NCI-H1105 treated with DMSO at 0.1 percent for 48 hours (cell line): ENCODE measurements at places on chromosomes 1 and 21.
A peak's percentile ranks its signal among the peaks of the same experiment; 100 is the strongest.

GRCh38 chr1:209190591-209191261, 392.8 kb upstream of the CAMK1G start:
- DNase-seq = no peak

DNA sequence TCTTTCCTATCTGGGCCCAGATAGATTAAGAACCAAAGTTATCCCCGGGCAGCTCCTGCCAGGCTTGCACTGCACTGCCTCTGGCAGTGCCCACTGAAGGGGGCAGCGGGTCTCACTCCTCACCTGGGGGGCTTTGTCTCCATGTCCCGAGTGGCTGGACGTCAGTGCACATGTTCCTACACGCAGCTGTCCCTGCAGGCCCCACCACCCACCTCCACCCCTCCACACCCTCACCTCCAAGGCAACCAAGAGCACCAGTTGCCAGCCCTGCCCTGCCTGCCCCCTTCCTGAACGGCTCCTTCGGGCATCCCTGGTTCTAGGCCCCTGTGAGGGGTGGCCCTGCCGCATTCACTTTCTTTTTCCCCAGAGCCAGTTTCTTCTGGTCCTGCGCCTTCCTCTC, 147.2 kb downstream of the PEX14 start:
- no peak for DNase-seq

GRCh38 chr1:185929776-185930175, 195.6 kb downstream of the HMCN1 start:
- no peak for DNase-seq

GRCh38 chr1:89927049-89927448, 67.9 kb upstream of the ZNF326 start:
- DNase-seq = no peak

GRCh38 chr1:232280910-232281309, 349.0 kb downstream of the SIPA1L2 start:
- DNase-seq = no peak

DNA sequence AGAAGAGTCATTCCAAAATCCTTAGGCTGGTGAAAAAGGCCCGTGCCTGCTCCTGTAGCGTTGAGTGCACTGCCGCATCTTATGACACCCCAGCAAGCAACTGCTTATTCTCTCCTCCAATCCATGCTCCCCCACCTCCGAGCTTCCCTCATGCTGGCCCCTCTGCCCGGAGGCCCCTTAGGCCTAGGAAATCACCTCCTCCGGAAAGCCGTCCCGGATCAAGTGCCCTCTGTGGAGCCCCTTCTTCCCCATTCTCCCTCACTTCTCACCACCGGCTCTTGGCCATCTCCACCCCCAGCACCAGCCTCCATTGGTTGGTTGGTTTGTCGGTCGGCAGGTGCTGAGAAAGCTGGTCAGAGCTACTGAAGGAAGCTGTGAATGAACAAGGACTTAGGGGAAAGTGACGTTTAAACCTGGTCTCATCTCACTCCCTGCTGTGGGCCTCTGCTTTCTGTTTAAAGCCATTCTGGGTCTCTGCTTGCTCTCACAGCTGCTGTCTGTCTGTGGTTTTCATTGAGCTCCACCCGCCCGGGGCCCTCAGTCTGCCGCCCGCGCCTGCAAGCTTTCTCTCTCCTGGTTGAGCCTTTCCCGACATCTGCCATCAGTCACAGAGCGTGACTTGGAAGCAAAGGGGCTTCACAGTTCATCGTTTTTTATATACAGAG, 122.2 kb downstream of the KCNN3 start:
- DNase-seq = no peak

GRCh38 chr1:34060901-34061415, 104.1 kb downstream of the CSMD2 start:
- no peak for DNase-seq

DNA sequence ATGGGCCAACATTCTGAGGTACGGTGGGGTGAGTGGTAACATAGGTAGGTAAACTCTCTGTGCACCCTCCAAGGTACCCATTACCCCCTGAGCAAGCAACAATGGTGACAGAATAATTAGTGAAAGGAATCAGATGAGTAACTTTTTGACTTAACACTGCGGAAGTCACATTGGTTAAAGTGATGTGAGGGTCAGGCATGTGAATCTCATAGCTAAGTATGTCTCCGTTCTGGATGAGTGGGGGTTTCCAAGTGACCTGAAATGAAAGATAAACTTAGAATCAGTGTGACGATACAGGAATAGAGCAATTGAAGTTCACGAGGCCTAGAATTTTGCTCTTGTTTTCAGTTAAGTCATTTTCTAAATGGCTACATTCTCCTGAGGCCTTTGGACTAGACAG, 311.7 kb downstream of the KCTD3 start:
- DNase-seq = no peak

DNA sequence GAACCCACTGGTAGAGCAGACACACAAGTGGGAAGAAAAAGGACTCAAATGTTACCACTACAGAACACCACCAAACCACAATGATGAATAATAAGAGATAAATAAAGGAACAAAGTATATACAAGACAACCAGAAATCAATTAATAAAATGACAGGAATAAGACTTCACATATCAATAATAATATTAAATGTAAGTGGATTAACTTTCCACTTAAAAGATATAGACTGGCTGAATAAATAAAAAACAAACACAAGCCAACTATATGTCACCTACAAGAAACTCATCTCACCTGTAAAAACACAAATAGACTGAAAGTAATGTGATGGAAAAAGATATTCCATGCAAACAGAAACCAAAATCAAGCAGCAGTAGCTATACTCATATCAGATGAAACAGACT, 6.9 kb upstream of the CLIC6 start:
- DNase-seq = no peak

- DNase-seq = peak; percentile 14
Observed at GRCh38 chr1:236394879-236395229, 768 bp downstream of the EDARADD start.

GRCh38 chr1:218802799-218803198, 370.9 kb upstream of the LYPLAL1 start:
- DNase-seq = no peak

DNA sequence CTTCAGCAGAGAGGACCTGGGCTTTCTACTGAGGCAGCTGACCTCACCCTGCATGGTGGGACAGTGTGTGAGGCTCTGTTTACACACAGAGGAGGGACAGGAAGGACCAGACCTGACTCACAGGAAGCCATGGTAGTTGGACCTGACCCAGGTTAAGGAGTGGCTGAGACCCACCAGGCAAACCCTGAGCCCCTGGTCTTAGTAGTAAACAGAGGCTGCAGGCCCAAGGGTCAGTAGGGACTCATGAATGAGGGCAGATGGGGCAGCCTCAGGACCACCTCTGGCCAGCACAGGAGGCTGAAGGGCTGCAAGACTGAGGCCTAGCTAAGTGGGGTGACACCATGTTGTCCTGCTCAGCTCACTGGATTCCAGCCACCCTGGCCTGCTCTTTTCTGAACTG, 273.2 kb downstream of the GRIK3 start:
- no peak for DNase-seq

GRCh38 chr1:100414693-100415497, 62.6 kb downstream of the CDC14A start:
- DNase-seq = no peak

DNA sequence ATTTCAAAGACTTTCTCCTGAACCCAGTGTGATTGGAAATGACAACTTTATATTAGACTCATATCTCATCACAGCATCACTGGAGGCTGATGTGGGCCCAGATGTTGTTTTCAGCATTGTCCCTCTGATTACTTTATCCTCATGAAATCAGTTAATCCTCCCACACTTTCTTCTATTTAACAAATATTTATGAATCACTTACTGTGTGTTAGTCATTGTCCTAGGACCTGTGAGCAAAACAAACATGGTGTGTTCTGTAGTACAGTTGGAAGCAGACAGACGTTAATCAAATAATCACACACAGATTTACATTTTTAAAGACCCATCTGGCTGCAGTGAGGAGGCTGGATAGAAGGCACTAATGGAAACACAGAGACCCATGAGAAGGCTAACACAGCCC, 383.7 kb downstream of the PRDM2 start:
- DNase-seq = no peak

DNA sequence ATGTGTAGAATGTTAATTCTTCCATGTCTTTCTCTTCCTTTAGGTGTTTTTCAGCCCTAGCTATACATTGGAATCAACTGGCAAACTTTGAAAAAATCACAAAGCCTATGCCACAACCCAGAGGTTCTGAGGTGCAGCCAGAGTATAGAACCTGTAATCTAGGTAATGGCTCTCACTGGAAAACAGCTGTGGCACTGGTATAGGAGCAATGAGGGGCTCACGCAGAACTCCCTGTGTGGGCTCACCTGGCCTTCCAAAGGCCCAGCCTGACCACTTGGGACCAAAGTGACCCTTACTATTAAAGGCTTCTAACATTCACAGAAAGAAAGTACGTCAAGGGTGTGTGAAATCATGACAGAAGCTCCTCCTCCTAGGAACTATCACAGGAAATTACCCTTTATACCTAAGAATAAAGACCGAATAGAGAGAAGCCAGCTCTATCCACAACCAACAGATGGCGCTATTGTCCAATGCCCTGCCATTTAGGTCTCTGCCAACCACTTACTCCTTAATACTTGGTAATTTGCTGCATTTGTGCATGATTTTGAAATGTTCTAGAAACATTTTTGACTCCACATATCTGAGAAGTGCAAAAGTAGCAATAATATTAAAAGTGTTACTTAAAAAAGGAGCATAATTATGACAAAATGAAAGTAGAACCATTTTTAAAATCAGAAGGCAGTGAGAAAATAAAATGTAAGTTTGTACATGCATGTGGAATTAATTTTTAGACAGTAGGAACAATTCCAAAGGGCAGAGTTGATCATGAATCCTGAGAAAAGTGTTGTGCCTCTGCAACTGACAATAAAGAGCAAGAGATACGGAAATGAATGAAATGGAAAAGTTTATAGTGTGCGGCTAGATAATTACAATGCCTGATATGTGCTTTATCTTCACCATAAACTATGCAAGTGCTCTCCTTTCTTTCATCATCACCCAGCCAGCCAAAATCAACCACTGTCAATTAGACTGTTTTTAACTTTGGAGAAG, 93.1 kb upstream of the HAO2 start:
- peak; percentile 45 for DNase-seq

- DNase-seq = no peak
Observed at GRCh38 chr1:188462837-188463236, 1634.1 kb downstream of the PLA2G4A start.

DNA sequence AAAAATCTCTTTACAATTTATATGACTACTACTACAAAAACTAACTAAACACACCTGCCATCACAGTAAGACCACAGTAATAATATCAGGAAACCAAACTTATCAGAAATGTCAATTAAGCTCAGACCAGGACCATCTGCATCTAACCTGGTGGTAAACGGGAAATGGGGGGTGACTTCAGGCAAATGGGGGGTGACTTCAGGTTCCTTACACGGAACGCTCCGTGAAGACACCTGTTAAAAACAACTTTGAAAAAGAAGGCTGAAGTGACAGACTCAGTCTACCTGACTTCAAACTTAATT, 15.8 kb downstream of the PRDM15 start:
- DNase-seq = no peak

DNA sequence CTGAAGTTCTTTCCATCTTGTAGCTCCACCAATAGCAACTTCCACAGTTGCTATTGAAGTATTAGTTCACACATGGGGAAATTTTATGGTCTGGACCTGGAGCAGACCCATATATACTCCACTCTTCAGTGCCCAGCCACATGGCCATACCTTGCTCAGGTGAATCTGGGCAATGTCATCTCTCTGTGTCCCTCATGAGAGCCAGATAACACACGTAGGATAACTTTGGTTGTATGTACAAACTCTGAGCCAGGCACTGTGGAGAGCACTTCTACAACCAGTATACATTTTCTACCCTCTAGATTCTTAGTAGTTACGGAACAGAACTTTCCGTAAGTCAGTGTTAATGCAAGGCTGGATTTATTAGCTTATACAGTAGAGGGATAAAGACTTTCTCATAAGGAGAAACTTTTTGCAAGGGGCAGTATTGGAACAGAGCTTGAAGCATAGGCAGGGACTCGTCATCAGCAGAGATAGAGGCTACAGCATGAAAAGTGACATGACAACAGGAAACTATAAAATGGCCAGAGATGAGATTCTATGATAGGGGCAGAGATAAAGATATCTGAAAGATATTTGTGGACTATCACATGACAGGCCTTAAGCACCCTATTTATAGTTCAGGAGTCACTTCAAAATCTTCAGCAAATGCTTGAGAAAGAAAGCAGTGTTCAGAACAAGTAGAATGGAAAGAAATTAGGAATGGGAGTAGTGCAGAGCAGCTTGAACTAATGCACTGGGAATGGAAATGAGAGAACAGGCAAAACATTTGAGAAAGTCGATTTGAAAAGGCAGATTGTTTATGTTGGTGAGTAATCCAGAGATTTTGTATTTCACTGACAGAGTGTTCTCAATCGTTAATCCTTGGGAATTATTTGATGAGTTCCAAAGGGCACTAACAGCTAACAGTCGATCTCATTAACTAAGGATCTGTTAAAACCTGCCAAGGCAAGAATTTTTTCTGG, 481.8 kb downstream of the USP25 start:
- no peak for DNase-seq

DNA sequence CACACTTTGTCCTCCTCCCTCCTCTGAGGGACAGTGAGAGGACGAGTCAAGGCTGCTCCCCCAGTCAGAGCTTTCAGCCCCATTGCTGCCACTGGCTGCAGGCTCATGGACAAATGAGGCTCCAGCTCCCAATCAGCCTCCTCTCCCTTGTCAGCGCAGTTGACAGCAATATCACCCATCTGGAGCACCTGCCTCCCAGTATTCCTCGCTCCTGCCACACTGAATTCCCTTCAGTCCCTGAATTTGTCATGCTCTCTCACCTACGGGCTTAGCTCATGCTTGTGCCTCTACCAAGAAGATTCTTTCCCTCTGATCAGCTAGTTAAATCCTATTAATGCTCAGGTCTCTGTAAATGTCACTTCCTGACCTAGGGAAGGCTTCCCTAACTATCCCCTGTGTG, 54.4 kb upstream of the SYT6 start:
- no peak for DNase-seq

GRCh38 chr21:34890724-34891612, 158.1 kb downstream of the RUNX1 start:
- no peak for DNase-seq

- DNase-seq = no peak
Observed at GRCh38 chr1:180028864-180029263, 74.3 kb downstream of the CEP350 start.

DNA sequence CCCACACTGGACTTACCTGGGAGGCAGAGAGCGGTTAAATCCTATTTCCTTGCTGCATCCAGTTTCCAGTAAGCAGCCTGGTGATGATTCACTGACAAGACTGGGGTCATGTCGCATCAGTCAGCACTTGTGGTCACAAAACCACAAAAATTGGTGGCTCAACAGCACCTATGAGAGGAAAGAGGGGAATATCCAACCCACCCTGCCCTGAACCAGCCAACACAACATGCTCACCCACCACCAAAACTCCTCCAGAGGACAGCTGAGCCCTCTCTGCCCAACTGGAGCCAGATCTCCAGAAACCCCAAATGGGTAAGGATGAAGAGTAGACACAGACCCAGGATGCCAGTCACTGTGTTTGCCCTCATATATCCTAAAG, 64.0 kb downstream of the CD46 start:
- DNase-seq = no peak

GRCh38 chr1:203299169-203299568, 6.2 kb upstream of the BTG2 start:
- peak; percentile 58 for DNase-seq
